ENCODE measurements at places on chromosomes 13 and 19.

GRCh38 chr19:12581100-12581499, 29.5 kb downstream of the ZNF490 start:
- no peak for DNase-seq

GRCh38 chr13:111657013-111657412, 336.6 kb downstream of the TEX29 start:
- DNase-seq, result no peak

- no peak for DNase-seq
These were observed 1707.9 kb upstream of the PRR20A start for GRCh38 chr13:55432814-55433213.

GRCh38 chr19:54551293-54551692, 22.3 kb upstream of the LILRA2 start:
- no peak for DNase-seq

GRCh38 chr13:113205428-113205931, 3.0 kb downstream of the PCID2 start:
- DNase-seq, result no peak

GRCh38 chr19:11699931-11700794, 38.6 kb downstream of the ZNF823 start:
- no peak for DNase-seq

DNA sequence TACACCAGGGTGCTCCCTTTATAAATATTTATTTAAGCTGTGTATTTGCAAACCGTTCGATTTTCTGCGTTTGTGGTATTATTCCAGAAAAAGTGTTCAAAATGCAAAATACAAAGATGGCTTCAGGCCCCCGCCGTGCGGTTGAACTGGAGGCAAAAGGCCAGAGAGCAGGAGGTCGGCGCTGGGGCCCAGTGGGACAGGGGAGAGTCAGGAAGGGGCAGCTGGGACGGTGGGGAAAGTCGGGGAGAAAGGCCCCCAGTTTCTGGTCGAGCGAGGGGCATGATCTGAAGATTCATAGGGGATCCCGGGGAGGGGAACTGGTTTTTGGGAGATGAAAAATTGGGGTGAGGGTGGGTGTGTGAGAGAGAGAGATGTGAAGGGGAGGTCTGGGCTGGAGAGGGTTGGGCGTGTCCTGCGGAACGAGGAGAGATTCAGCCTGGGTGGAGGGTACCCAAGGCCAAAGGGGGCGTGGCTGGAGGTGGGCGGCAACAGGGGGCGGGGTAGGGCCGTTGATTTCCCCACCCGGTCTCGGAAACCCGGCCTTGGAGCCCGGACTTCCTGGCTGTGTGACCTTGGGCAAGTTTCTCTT, 678 bp downstream of the ISOC2 start:
- DNase-seq, result peak; percentile 46

DNA sequence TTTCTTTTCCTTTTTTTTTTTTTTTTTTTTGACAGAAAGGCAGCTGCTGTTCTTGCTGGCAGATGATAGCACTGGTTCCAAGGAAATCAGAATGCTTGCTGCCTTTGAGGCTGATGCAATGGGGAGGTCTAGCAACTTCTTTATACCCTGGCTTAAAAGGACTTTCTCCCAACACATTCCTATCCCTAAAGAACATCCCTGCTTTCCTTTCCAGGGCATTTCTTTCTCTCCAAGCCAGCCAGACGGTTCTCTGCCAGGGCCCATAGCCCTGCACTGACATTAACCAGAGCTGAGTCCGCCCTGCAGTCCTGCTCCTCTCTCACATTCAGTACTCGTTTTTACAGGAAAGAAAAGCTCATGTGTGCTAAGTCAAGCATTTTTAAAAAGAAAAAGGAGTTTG, 133.9 kb upstream of the WASF3 start:
- no peak for DNase-seq

DNA sequence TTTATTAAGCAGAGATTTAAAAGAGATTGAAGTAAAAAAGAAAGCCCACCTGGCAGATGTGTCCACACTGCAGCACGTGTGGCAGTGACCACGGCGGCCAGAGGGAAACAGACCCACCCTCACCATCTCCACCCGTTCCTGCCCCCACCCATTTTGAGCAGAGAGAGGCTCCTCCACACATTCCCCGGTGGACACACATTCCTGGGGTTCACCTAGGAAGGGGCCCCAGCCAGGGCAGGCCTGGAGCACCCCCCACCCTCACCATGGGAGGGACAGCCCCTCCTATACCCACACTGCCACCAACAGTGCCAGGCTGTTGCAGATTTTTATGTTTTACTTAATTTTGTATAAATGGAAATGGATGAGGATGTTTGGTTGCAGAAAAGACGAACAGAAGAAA, 54.9 kb downstream of the SLC7A9 start:
- no peak for DNase-seq

DNA sequence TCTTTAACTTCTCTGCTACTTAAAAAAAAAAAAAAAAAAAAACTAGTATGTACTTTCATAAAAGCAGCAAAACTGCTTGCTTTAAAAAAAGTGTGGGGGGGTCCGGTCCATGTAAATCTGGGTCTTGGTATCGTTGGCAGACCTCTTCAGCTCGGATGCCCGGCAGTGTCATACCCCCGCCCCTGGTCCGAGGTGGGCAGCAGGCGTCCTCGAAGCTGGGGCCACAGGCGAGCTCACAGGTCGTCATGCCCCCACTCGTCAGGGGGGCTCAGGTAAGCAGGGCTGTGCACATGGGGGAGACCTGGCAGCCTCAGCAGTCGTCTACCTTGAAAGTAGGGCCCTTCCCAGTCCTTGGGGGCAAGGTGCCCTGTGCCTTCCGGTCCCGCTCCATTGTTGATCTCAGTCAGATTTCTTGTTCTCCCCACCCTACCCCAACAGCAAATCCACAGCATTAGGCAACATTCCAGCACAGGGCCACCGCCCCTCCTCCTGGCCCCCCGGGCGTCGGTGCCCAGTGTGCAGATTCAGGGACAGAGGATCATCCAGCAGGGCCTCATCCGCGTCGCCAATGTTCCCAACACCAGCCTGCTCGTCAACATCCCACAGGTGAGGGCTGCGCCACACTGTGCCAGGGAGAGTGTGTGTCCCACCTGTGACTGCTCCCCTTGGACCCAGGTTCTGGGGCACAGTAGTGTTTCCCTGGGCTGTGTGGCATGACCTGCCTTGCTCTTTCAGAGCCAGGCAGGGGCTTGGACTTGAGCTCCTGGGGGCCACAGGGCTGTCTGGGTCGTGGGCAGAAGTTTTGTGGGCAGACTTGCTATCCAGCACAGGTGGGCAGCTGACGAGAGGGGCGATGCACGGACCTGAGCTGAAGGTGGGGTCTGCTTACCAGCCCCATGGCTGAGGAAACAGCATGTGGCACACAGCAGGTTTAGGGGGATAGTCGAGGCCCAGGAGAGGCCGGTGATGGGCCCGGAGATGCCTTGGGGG, 19.4 kb downstream of the TSSK6 start:
- no peak for DNase-seq

GRCh38 chr19:53864308-53864836, 3.3 kb upstream of the MYADM start:
- DNase-seq, result no peak

GRCh38 chr13:22218797-22219196, 547.9 kb downstream of the FGF9 start:
- DNase-seq, result no peak

All from stimulated activated CD4-positive, alpha-beta T cell treated with anti-CD3 and anti-CD28 coated beads, Interleukin-1b, Interleukin-23, amount 100 ng/mL, for 48 hours (primary cell).